Activated T-helper 1 cell treated with Interleukin-2 at 50 U/mL for 16 hours (primary cell): ENCODE measurements at places on chromosomes 6 and 20.

GRCh38 chr6:106145144-106145543 is 59.0 kb downstream of the PRDM1 start:
- no peak for DNase-seq

- DNase-seq: no peak
Measured at GRCh38 chr6:156437121-156437879, 339.9 kb upstream of the ARID1B start.

- peak; percentile 58 for DNase-seq
Measured at GRCh38 chr6:11172501-11173327, 59.8 kb downstream of the NEDD9 start.

- no peak for DNase-seq
Measured at GRCh38 chr6:130681028-130681427, 146.2 kb upstream of the SMLR1 start.

DNA sequence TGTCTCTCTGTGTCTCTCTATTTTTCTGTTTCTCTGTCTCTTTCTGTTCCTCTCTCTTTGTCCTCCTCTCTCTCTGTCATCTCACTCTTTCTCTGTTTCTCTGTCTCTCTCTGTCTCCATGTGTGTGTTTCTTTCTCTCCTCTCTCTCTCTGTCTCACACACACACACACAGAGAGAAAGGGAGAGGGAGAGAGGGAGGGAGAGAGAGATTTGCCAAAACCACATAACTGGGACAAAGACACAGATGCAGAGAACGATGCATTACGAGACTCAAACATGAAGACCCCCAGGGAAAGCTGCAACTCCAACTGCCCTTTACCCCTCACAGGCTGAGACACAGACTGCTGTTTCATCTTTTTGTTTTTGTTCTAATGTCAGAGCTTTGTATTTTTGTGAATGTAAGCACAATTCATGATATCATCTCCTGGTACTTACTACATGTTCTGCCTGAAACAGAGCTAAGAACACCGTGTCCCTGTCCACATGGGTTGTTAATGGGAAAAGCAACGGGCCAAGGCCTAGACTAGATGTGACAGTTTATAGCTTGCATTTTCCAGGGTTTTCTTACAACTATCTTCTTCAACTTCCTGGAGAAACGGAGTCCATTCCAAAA is 177.1 kb upstream of the ARID1B start:
- DNase-seq: no peak

DNA sequence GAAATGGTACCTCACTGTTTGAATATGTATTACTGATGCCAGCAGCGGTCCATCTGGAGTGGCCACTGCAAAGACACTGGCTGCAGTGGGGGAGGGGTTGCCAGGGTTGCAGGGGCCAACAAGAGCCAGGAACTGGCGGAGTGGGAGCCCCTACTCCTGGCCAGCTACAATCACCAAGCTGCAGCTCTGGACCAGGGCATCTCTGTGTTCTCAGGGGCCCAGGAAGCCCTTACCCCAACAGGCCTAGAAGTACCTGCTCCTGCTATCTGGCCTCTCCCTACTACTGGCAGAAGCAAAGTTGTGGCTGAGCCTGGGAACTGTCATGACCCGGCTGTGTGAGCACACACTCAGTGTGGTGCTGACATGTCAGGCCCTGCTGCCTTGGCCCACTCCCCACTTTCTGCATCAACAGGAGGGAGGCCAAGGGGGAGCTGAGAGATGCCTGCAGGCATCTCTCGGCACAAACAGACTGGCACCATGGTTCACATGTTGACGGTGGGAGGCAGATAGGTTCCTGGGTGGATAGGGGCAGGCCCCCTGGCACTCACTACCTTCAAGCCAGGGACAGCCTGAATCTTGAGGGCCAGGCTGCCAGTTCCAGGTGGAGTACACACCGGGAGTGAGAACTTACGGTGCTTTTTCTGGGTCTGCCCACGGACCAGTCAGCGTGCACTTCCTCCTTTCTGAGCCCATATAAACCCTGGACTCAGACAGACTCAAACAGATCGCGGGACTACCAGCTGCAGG is 1188.0 kb downstream of the GRIK2 start:
- DNase-seq: no peak
